ENCODE measurements at places on chromosomes 2 and 18. TPM values are rescaled to one million over a fixed set of nuclear protein-coding genes. Genes with fewer than 3 reads are reported as not detected.

Gene ASPRV1
- total RNA-seq = 0.26 TPM

Gene ASB1
- 20.1 TPM for total RNA-seq

Gene POTEC
- total RNA-seq = not detected

Gene FAM161A
- 1.8 TPM for total RNA-seq

Gene LOXHD1
- total RNA-seq = not detected

Gene BOK
- 23.3 TPM for total RNA-seq

Gene CAPN13
- not detected for total RNA-seq

Gene CIDEA
- not detected for total RNA-seq

Gene PRSS56
- not detected for total RNA-seq

Gene HOXD8
- total RNA-seq = not detected

Gene OSBPL6
- total RNA-seq = 2.9 TPM

Gene COL4A3
- total RNA-seq = 0.48 TPM

Gene DTNA
- 6.6 TPM for total RNA-seq

Gene MEP1B
- total RNA-seq = not detected

Gene THUMPD2
- 4.9 TPM for total RNA-seq

Gene SNORC
- total RNA-seq = 6.8 TPM

Gene SNRNP27
- total RNA-seq = 53.9 TPM

Gene LIMS4
- total RNA-seq = not detected

Gene LRRTM1
- total RNA-seq = not detected

Gene CYP27C1
- total RNA-seq = 0.48 TPM

Gene DCDC2C
- not detected for total RNA-seq

Gene RAX
- not detected for total RNA-seq

Gene HOXD10
- not detected for total RNA-seq

Gene SERPINB12
- not detected for total RNA-seq

Gene PRKAG3
- 0.40 TPM for total RNA-seq

Gene PER2
- total RNA-seq = 1.8 TPM

Gene MYO5B
- total RNA-seq = 2.3 TPM

Gene ANKRD36C
- 12.1 TPM for total RNA-seq

Gene MAP3K19
- not detected for total RNA-seq

Gene SCN1A
- total RNA-seq = not detected

Gene CRYGD
- total RNA-seq = not detected

Gene KIF1A
- total RNA-seq = 2.7 TPM

Gene CFAP65
- not detected for total RNA-seq

Gene MRO
- not detected for total RNA-seq

Gene TEX44
- not detected for total RNA-seq

Gene CFAP53
- 0.39 TPM for total RNA-seq

Gene PPP1R1C
- 0.96 TPM for total RNA-seq

All from epithelial cell of alveolus of lung (primary cell).